ENCODE measurements at places on chromosomes 6 and 20.
A peak's percentile ranks its signal among the peaks of the same experiment; 100 is the strongest.

- H3K4me1 ChIP-seq, result no peaks in the 10 kb centered on the region
- no peak overlapping the region for H3K27ac ChIP-seq
Observed at GRCh38 chr6:155985660-155986138, 530.1 kb upstream of the NOX3 start.

DNA sequence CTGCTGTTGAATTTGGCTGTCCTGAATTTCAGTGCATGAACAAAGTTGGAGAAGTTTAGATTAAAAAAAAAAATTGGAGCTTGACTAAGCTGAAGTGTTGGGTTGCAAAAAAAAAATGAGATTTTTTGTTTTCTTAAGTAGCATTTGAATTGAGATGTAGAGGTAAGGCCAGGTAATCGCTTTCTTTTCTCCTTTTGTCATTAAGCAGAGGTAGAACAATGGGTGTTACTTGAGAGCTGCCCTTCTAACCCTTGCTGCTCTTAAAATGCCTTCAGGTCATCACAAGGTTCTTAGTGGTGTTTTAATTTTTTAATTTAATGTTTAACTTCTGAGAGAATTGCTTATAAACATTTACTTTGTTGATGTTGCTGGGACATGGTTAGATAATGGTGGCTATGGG lies 84.1 kb upstream of the PRDM1 start:
- H3K4me3 ChIP-seq, result no peak overlapping the region
- peaks cover 65% of the 10 kb centered on the region for H3K27me3 ChIP-seq
- no peaks in the 10 kb centered on the region for H3K36me3 ChIP-seq

GRCh38 chr20:49675368-49676151 lies 38.1 kb downstream of the B4GALT5 start:
- H3K4me1 ChIP-seq, result peaks cover 56% of the 10 kb centered on the region
- no peak for DNase-seq
- H3K4me3 ChIP-seq, result no peak overlapping the region
- no peak overlapping the region for H3K27ac ChIP-seq
- peaks cover 10% of the 10 kb centered on the region for H3K36me3 ChIP-seq

DNA sequence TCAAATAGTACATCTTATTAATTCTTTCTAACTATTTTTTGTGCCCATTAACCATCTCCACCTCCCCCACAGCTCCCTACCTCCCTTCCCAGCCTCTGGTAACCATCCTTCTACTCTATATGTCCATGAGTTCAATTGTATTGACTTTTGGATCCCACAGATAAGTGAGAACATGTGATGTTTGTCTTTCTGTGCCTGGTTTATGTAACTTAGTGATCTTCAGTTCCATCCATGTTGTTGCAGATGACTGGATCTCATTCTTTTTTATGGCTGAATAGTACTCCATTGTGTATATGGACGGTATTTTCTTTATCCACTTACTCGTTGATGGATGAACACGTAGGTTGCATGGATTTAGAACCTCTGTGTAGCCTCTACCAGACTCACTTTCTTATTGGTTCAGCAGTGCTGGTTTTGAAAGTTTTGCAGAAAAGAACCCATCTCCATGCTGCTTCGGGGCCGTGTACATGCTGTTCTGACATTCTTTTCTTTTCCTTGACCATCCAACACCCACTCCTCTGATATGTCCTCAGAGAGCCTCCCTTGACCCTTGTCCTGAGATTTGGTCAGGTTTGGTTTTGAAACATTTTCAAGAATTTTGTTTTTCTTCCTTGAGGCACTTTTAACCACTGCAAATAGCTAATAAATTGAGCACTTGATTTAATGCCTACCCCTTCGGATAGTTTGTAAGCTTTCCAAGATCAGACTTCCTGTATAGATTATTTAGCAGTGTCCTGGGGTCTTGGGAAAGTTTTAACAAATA lies 231.2 kb upstream of the ZFP64 start:
- no peak overlapping the region for H3K4me3 ChIP-seq
- no peaks in the 10 kb centered on the region for H3K27me3 ChIP-seq
- peaks cover 4% of the 10 kb centered on the region for H3K4me1 ChIP-seq
- H3K36me3 ChIP-seq, result no peaks in the 10 kb centered on the region

GRCh38 chr6:40349901-40350746 lies 237.0 kb downstream of the LRFN2 start:
- no peak overlapping the region for H3K4me3 ChIP-seq
- H3K27ac ChIP-seq, result no peak overlapping the region
- H3K4me1 ChIP-seq, result no peaks in the 10 kb centered on the region
- no peaks in the 10 kb centered on the region for H3K36me3 ChIP-seq

- DNase-seq, result no peak
- H3K27ac ChIP-seq, result no peak overlapping the region
- peaks cover 2% of the 10 kb centered on the region for H3K36me3 ChIP-seq
- peaks cover 6% of the 10 kb centered on the region for H3K27me3 ChIP-seq
- no peak overlapping the region for H3K4me3 ChIP-seq
- H3K4me1 ChIP-seq, result peaks cover 1% of the 10 kb centered on the region
Observed at GRCh38 chr6:116405138-116405537, 34.4 kb downstream of the DSE start.

GRCh38 chr20:49149281-49150045 lies 38.7 kb downstream of the STAU1 start:
- H3K27me3 ChIP-seq, result no peaks in the 10 kb centered on the region
- no peak for DNase-seq
- H3K27ac ChIP-seq, result no peak overlapping the region
- peaks cover 4% of the 10 kb centered on the region for H3K4me1 ChIP-seq

DNA sequence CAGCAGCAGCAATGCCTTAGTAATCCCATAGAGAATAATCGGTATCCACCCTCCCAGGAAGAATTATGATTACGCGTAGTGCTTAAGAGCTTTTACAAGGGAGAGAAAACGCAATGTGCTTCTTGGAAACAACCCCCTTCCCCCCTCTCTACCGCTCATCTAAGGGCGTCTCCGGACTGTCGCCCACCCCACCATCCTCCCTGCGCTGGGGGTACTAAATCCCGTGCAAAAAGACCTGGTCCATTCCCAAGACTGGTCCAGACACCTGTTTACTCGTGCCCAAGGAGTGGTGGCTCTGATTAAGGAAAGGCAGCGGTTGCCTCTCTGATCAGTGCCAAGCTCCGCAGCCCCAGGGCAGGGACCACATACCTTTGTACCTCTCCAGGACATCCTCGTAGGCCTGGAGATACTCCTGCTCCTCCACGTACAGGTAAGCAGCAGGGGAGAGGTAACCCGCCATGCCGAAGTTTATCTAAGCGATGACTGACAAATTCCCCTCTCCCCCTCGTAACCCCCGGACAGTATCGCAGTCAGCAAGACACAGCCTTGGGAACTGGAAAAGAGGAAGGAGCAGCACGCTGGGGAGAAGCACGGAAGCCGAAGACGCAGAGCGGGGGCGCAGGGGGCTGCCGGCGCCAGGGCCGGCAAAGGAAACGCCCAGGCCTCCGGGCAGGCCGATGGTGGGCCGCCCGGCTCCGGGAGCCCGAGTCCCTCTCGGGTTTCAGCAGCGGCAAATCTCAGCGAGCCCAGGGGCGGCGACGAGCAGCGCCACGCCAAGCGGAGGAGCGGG lies 112.0 kb upstream of the BEND6 start:
- peaks cover 6% of the 10 kb centered on the region for H3K4me1 ChIP-seq
- no peaks in the 10 kb centered on the region for H3K36me3 ChIP-seq
- H3K27me3 ChIP-seq, result peaks cover 67% of the 10 kb centered on the region
- H3K4me3 ChIP-seq, result peak overlapping the region; percentile 83

- no peaks in the 10 kb centered on the region for H3K36me3 ChIP-seq
- H3K27ac ChIP-seq, result no peak overlapping the region
- H3K4me3 ChIP-seq, result no peak overlapping the region
- no peak for DNase-seq
- H3K4me1 ChIP-seq, result no peaks in the 10 kb centered on the region
Observed at GRCh38 chr20:48178633-48179032, 393.4 kb upstream of the SULF2 start.

DNA sequence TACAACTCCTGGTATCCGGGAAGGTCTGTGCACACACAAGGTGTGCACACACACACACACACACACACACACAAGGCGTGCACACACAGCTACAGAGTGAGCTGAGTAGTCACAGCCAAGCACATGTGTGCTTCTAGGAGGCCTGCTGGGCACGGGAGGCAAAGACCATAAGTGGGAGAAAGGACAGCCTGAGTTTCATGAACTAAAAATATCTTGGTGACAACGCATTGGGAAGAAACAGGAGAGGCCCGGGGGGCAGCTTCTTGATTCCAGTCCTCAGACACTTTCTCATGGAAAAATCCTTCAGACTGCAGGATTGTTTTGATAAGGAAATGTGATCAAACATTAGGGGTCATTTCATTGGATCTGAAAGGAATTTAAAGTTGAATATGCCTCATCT lies 2.6 kb downstream of the TRAF3IP2 start:
- no peaks in the 10 kb centered on the region for H3K36me3 ChIP-seq
- H3K27me3 ChIP-seq, result no peaks in the 10 kb centered on the region
- no peak for DNase-seq
- H3K27ac ChIP-seq, result no peak overlapping the region

DNA sequence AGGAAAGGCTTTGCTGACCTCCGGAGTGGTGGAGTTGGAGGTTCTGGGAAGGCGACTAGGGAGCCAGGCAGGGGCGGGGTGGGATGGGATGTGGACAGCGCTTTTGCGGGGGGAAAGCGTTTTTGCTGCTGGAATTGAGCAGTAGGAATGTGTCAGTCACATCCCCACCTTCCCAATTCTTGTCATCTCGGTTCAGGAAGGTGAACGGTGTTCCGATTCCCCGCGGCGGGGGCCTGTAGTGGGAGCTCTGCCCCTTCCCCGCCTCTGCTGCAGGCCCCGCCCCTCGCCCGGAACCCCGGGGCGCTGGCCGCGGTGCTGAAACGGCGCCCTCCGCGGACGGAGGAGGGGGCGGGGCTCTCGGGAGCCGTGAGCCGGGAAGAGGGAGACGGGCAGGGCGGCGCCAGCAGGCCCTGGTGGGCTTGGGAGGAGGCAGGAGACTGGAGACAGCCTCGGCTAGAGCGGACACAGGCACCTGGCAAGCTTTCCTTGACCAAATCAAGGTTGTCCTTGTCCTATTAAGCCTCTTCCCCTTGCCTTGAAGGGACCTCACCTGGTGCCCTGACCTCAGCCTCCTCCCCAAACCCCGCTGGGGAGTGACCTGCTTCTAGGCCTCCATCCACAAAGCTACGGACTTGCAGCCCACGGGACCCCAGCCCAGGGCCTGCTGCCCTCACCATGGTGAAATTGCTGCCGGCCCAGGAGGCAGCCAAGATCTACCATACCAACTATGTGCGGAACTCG lies at the start of gene LHFPL5:
LHFPL5 (plus strand) TSS at position 357 of the 741 bp plus-strand sequence; CDS start at position 676, 319 bp downstream.
- peaks cover 2% of the 10 kb centered on the region for H3K4me1 ChIP-seq
- DNase-seq, result peak; percentile 69
- H3K4me3 ChIP-seq, result no peak within 1 kb of the TSS
- H3K27ac ChIP-seq, result no peak within 1 kb of the TSS
- peaks cover 30% of the 10 kb centered on the region for H3K27me3 ChIP-seq
- no peaks in the 10 kb centered on the region for H3K36me3 ChIP-seq

DNA sequence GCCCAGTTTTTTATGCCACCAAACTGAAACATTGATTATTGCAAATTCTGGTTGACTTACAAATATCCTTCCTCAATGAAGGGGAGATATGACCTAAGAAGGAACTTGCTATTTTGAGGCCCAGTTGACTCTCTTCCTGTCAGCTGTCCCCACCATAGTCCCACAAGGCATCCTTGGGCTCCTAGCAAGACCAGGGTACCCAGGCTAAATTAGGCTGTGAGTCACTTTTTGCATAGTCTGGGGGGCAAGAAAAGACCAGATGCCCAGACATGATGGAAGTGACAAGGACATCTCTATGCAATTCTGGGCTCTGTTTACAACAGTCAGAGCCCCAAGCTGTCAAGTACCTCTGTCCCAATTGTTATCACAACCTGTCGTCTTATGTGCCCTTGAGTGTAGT lies 31.8 kb upstream of the MAFB start:
- no peak for DNase-seq
- H3K27ac ChIP-seq, result no peak overlapping the region
- H3K4me3 ChIP-seq, result no peak overlapping the region
- H3K36me3 ChIP-seq, result no peaks in the 10 kb centered on the region
- H3K27me3 ChIP-seq, result peaks cover 5% of the 10 kb centered on the region

DNA sequence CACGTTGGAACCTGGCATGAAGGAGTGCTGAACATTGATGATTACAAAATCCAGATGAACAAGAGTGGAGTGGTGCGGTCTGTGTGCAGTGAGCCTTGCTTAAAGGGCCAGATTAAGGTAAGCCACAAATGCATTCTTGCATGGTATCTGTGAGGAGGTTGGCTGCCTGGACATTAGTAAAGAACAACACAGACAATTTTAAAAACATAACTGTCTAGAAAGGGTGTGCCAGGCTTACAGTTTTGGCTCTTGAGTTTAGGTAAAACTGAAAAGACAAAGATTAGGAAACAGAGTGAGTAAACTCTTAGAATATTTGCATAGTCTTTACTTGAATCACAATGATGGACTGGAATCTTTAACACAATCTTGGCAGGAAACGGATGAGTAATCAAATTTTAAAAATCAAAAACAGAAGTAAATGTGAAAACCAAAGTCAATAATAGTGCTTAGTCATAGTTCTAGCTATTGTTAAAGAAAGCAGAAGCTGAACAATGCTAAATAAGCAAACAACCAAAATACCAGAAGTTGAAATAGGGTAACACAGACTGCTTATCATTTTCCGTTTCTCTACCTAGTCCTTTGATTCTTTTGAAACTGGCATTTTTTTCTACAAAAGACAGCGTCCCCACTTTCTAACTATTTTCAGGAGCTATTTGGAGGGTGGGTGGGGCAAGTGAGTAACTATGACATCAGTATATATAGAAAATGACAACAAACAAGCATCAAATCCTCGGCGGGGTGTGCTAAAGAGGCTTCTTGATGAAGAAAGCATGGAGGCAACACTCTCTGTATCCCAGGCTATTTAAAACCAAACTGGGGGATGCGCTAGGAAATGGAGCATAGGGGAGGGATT lies 185.8 kb upstream of the RAB32 start:
- peaks cover 7% of the 10 kb centered on the region for H3K27me3 ChIP-seq
- no peak for DNase-seq
- H3K27ac ChIP-seq, result no peak overlapping the region
- no peak overlapping the region for H3K4me3 ChIP-seq
- H3K4me1 ChIP-seq, result no peaks in the 10 kb centered on the region
- H3K36me3 ChIP-seq, result no peaks in the 10 kb centered on the region

GRCh38 chr6:25899580-25900408 lies 25.8 kb upstream of the SLC17A3 start:
- peaks cover 12% of the 10 kb centered on the region for H3K27me3 ChIP-seq
- no peak overlapping the region for H3K4me3 ChIP-seq
- no peak overlapping the region for H3K27ac ChIP-seq
- peaks cover 7% of the 10 kb centered on the region for H3K4me1 ChIP-seq

- H3K27ac ChIP-seq, result no peak overlapping the region
- H3K27me3 ChIP-seq, result no peaks in the 10 kb centered on the region
- H3K4me3 ChIP-seq, result no peak overlapping the region
- H3K4me1 ChIP-seq, result no peaks in the 10 kb centered on the region
- DNase-seq, result no peak
Observed at GRCh38 chr6:12327391-12327790, 37.2 kb downstream of the EDN1 start.

- no peaks in the 10 kb centered on the region for H3K36me3 ChIP-seq
- peaks cover 42% of the 10 kb centered on the region for H3K27me3 ChIP-seq
- no peak overlapping the region for H3K27ac ChIP-seq
- H3K4me1 ChIP-seq, result peaks cover 16% of the 10 kb centered on the region
- no peak overlapping the region for H3K4me3 ChIP-seq
Observed at GRCh38 chr20:57498425-57499400, 26.2 kb downstream of the CTCFL start.
